ENCODE measurements at places on chromosomes 5 and 9.
A peak's percentile ranks its signal among the peaks of the same experiment; 100 is the strongest.

GRCh38 chr5:10555277-10555684 lies 8.6 kb upstream of the ANKRD33B start:
- no peak for DNase-seq

- DNase-seq = no peak
Measured at GRCh38 chr5:99928490-99928889, 606.7 kb upstream of the FAM174A start.

DNA sequence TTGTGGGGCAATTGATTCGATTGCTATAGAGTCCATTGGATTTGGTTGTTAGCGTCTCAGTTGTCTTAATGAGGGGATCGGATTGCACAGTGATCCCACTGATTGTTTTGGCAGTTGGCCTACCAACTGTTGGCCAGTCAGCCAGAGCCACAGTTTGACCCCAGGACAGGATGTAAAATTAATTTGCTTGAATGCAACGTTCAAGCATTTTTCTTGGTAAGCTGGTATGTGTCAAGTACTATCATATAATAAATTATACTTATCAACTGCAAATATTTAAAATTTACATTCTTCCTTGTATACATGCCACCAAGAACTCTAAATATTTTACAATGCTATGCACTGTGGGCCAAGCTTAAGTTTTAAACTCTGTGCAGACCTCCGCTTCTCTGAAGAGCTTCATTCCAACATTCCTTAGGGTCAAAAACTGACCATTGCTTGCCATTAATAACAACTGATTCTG lies 80.4 kb upstream of the OSMR start:
- DNase-seq = no peak

- peak; percentile 1 for DNase-seq
Measured at GRCh38 chr9:71001780-71002386, 119.5 kb downstream of the TRPM3 start.

DNA sequence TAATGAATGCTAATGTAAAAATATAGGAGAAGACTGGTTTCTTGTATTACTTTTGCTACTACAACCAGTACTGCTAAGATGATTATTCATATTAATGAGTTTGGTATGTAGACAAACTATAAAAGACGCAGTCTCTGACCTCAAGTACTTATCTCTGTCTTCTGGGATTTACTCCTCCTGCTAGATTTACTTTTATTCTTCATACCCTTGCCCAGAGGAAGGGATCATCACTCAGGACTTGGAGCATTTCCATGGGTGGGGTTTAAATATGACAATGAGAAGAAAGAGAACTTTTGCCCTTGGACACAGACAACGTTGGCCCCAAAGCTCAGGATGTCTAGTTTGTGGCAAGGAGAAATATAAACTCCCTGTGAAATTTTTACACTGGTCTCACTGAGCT lies 126.1 kb downstream of the BNC2 start:
- no peak for DNase-seq

- no peak for DNase-seq
Measured at GRCh38 chr9:134992755-134993124, 75.0 kb upstream of the FCN1 start.

GRCh38 chr9:129822898-129823541 lies 916 bp downstream of the TOR1A start:
- DNase-seq = peak; percentile 29

GRCh38 chr5:116814626-116815385 lies 240.2 kb upstream of the SEMA6A start:
- DNase-seq = no peak

DNA sequence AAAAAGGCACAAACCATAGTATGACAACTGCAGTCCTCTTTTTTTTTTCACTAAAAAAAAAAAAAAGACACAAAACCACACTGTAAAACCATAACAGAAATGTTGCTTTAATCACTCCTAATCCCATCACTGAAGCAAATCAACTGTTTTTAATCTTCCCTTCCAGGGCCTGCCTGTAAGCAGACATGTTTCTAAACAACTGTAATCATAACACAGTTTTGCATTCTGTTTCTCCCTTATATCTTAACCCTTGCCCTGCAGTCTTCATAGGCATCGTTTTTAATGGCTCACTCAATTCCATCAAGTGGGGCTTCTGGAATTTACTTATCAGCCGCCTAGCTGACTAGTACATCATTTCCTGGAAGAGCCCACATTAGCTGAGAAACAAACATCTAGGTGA lies 111.0 kb upstream of the SLC25A48 start:
- no peak for DNase-seq

DNA sequence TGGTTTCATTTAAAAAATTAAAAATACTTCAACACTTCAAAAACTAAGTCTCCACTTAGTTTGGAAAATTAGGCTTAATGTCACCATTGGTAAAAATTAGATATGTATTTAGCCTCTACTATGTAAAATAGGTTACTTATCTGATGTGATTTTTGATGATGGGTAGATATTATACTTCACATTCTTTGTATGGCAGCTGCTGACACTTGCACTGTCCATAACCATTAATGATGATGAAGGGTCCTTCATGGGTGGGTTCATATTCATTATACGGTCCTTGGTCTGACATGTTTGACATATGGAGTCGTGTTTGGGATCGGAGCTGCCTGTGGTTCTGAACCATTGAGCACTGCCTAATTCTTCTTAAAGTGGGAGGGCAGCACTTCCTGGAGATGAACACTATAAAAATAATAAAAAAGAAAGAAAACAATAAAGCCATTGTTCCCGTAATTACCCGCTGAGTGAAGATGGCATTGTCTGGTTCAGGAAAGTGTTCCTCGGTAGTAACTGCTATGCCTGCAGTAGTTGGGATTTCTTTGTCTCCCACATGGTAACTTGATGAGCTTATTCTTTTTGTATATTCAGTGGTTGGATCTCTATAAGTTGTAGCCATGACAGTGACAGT lies 2.2 kb downstream of the LRRTM2 start:
- no peak for DNase-seq

DNA sequence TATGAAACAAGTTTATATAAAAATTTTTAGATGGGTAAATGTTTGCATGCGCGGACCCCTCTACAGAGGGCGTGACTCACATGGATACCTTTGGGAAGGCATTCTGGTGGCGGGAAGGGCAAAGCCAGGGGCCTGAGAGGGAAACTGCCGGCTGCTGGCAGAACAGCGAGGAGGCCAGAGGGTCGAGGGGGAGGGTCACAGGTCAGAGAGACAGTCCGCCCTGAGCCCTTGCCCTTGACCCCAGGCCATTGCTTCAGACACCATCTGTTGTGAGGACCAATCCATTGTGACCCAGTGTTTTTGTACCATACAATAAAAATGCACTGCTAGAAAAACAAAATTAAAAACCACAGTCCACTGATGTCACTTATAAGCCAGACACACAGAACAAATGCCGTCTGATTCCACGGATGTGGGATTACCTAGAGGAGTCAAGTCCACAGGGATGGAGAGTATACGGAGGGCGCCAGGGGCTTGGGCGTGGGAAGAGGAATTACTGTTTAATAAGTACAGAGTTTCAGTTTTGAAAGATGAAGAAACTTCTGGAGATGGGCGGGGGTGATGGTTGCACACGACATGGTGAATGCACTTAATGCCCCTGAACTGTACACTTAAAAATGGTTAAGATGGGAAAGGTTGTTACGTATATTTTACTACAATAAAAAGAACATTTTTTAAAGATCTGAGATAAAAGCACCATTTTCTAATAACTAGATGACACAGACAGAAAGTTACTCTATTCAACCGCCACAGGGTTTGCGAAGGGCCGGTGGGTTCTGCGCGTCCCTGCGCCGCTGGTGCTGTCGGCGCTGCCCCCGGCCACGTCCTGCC lies 12.0 kb downstream of the BTNL9 start:
- no peak for DNase-seq
